Peyer's patch (tissue), 4 donors: ENCODE measurements at places on chromosomes 7 and 10. TPM values are rescaled to one million over a fixed set of nuclear protein-coding genes. Genes with fewer than 3 reads are reported as not detected.

The SFRP4 gene
- not detected for total RNA-seq

The VAX1 gene
- not detected for total RNA-seq

The ADAM12 gene
- 0.13 TPM for total RNA-seq

The CTBP2 gene
- 55.7 TPM for total RNA-seq

DNA sequence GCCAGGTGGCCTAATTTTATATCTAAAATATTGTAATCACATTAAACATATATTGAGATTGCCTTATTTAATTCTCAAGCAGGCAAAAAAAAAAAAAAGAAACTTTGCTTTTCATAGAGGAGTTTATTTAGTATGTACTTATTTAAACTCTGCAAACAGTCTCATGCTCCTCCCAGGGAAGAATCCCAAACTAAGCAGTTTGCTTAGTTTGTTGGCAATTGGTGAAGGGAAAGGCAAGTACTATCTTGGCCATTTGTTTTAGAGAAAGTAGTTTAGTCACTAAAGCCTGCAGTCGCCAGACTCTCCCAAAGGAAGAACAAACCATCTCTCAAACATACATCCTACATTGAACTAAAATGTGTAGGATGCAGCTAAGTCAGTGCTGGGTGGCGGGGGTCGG lies 226.8 kb downstream of the CDC14C start:
- DNase-seq, result no peak

- DNase-seq, result no peak
These were observed 72.2 kb downstream of the DOCK4 start for GRCh38 chr7:112134039-112134438.

- DNase-seq, result no peak
These were observed 2.2 kb upstream of the PON3 start for GRCh38 chr7:95398155-95398940.

- no peak for DNase-seq
These were observed 146.3 kb downstream of the GPR85 start for GRCh38 chr7:112940314-112940732.

DNA sequence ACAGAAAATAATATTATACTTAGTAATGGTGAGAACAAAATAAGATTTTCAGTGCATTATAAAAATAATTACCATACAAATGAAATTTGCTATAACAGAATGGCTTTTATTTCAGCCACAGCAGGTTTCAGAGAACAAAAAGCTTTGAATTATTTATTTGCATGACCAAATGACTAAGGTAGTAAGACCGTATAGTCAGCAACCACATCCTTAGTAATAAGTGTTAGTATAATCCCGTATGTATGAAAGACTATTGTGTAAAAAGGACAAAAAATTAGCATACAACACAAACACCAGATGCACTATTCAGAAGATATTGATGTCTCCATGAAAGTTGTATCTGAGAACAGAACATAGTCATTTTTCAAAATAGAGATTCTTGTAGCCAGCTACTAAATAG lies 12.2 kb downstream of the PDZD8 start:
- DNase-seq, result no peak

DNA sequence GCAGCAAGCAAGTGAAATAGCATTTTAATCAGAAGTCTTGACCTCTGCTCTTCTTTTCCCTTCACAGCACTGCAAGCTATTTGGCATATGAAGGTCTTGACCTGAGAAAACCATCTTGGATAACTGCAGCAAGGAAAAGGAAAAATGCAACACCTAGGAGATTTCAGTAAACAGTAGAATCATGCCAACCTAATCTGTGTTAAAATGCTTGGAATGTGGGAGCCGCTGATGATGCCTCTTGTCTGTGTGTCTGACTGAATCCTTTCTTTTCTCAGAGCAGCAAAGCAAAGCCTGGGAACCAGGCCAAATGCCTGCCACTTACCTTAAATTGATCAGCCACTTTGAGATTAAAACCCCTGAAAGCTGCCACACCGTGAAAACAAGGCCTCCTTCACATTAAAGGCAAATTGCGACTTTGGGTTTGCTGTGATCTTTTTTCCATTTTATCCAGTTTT lies 80.4 kb upstream of the CDK6 start:
- DNase-seq, result no peak

- DNase-seq, result peak; percentile 51
These were observed 6.2 kb upstream of the PIK3CG start for GRCh38 chr7:106858618-106859532.

DNA sequence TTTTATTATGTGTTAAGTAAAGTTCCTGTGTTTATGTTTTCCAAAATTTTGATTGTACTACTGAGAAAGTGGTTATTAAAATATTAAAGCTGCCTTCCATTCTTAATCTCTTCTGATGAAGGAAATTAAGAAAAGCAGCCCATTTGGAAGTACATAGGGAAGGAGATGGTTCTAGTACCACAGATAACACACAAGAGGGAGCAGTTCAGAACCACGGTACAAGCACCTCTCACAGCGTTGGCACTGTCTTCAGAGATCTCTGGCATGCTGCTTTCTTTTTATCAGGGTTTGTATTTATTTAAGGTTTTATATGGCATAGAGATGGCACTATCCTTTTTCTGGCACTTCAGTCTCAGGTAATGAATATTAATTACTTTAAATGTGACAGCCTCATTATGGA lies 111.6 kb downstream of the PHTF2 start:
- DNase-seq, result no peak

GRCh38 chr7:133861876-133862275 lies 265.3 kb upstream of the LRGUK start:
- no peak for DNase-seq

GRCh38 chr7:26511866-26512265 lies 220.2 kb downstream of the SNX10 start:
- DNase-seq, result no peak

DNA sequence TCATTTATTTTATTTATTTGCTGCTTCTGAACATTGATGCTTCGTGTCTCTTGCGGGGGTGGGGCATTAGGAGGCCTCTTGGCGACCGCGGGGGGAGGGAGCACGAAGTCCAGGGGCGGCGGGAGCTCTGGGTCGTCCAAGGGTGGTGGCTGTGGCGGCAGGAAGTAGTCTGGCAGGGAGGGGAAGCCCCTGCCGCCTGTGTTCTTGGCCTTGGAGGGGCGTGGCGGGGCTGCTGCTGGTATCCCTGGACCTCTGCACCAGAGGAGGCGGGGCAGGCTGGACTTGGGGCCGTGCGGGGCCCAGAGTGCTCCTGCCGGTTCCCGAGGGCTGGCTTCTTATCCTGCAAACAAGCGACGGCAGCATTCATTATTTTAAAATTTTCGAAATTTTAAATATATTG lies 70.5 kb upstream of the ABI1 start:
- DNase-seq, result peak; percentile 80

GRCh38 chr7:95619517-95619916 lies 23.2 kb upstream of the PDK4 start:
- no peak for DNase-seq

- DNase-seq, result no peak
These were observed 57.8 kb upstream of the RAB18 start for GRCh38 chr10:27446091-27446918.

DNA sequence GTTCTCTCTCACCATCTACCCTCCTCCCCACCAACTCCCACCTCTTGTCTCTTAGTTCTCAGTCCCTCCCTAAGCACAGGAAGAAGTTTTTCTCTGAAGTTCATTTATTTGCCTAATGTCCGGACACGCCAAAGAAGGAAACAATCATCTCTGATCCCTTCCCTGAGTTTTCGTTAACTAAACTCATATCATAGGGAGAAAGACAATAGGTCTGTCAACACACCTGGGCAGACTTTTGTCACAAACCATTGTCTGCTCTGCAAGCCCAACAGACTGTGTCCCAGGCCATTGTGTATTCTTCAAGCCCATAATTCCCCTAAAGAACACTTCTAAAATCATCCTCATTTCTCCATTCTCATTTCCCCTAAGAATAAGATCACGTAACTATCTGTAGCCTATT lies 691.0 kb upstream of the MBL2 start:
- no peak for DNase-seq

- no peak for DNase-seq
These were observed 29.1 kb upstream of the SEPTIN7 start for GRCh38 chr7:35771776-35772175.

GRCh38 chr10:64873088-64873487 lies 1351.9 kb downstream of the REEP3 start:
- DNase-seq, result no peak

DNA sequence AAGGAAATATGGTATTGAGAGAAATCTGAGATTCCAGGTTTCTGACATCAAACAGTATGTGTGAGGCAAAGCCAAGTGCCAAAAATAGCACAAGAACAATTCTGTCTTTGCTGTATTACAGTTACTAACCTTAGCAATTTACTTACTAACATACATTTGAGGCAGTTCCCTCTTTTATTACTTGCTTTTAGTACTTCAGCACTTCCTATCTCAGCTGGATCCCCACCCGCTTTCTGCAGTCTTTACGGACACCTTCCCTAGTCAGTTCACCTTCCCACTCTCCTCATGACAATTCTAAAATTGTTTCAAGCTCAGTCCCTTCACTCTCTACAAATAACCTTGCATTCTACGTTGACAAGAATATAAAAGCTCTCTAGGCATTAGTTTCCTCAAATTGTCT lies 79.2 kb downstream of the ELAPOR2 start:
- DNase-seq, result no peak

DNA sequence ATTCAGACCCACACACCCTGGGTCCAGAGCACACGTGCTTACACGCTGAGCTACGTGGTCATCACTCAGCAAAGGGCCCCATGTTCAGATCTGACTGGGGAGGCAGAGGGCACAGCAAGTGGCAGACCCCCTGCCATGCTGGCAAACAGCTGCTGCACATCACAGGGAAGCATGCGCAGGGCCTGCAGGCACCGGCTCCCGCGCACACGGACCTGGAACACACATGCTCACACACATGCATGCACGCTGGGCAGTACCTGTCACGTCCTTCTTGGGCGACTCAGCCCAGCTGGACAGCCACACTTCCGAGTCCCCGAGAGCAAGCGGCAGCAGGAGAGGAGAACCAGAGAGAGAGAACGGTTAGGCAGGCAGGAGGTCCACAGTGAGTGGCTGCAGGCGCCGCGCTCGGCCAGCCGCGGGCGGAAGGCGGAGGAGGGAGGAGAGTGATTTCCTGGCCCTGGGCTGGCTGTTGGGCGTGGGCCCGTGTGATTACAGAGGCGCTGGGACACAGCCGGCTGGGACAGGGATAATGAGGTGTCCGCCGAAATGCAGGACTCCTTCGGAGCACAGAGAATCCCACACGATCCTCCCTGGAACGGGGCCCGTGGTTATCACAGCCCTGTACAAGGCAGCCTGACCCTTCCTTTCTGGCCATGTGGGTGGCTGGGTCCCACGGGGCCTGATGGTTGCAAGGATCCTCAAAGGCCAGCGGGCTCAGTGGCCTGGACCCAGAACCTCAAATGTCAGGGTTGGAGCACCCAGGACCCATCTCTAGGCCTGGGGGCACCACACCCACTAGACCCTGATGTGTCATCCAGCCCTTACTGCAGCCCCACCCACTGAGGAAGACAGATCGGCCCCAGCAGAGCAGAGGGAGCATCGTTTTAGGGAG lies 175.1 kb downstream of the NEURL1 start:
- DNase-seq, result peak; percentile 64

DNA sequence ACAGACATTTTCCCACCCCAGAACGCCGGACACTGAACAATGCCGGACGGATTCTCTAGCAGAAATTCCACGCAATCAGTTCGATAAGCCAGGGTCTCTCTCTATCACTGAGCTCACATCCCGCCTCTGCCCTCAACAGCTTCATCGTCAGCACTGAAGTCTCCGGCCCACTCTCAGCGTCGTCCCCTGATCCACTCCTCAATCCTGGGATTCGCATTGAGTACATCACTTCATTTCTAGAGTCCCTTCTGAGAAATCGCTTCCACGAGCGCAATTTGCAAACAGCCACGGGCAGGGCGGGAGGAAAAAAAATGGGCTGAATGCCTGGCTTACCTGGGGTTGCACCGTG lies 365 bp downstream of the YME1L1 start:
- DNase-seq, result no peak
